Stimulated activated CD4-positive, alpha-beta T cell treated with anti-CD3 and anti-CD28 coated beads, Interleukin-1b, Interleukin-23, amount 100 ng/mL, for 1 hour (primary cell): ENCODE measurements at places on chromosomes 6 and 20.

DNA sequence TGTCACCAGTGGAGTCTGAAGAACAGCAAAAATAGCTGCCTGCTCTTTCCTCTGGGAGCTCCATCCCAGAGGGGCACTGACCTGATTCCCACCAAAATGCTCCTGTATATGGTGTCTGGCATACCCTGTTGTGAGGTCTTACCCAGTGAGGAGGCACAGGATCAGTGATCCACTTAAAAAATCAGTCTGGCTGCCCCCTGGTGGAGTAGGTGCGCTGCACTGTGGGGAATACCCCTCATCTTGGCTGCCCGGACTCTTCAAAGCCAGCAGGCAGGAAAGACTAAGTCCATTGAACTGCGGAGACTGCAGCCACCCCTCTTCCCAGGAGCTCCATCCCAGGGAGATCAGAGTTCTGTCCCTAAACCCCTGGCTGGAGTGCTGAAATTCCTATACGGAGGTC is 230.9 kb upstream of the HTR1E start:
- DNase-seq = no peak

GRCh38 chr6:68697394-68697793 is 62.3 kb downstream of the ADGRB3 start:
- DNase-seq = no peak

DNA sequence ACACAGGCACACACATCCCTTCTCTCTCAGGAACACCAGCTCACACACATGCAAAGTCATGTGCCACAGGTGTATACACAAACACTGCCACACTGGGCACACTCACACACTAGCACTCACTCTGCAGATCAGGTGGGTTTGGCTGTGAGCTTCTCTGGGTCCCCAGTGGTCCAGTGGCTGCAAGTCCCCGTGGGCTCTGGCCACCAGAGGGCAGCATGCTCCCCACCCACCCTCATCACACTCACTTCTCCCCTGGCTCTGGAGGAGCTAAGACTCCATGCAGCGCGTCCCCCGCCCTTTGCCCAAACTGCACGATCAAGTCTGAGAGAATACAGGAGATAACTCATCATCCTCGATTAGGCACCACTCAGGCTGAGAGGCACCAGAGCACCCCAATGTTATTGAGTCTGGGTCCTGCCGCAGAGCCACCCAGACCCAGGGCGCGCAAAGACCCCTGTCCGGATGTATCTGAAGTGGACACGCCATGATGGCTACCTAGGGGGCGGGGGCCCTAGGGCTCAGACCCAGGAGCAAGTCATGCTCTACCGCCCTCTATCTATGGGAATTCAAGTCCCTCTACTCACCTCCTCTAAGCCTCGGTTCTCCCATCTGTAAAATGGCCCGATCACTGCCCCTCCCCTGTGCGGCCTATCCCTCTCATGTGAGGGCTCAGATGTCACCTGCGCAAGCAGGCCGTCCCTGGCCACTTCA is 90.5 kb downstream of the GRM4 start:
- DNase-seq = peak; percentile 18

DNA sequence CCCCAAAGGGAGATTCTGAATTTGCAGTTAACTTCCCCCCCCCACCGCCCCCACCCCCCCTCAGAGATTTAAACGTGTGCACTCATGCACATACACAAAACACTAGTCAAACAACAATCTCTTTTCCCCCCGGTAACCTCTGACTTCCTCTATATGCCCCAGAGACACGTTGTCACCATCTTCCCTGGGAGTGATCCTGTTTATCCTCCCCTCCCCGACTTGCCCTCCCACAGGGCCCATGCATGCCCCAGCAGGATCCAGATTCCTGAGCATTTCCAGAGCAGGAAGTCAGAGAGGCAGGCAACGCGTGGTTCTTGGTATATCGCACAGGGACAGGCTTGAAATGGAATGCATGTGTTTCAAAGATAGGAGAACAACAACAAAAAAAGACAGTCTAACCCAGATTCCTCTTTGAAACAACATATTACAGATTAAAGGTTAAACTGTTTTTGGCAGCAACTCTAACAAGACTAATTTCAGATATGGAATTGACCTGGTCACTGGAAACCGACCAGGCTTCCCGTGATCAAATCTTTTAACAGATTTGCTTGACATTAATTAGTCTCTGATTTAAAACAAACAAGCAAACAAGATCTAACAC is 1.3 kb downstream of the BLCAP start:
- DNase-seq = no peak

DNA sequence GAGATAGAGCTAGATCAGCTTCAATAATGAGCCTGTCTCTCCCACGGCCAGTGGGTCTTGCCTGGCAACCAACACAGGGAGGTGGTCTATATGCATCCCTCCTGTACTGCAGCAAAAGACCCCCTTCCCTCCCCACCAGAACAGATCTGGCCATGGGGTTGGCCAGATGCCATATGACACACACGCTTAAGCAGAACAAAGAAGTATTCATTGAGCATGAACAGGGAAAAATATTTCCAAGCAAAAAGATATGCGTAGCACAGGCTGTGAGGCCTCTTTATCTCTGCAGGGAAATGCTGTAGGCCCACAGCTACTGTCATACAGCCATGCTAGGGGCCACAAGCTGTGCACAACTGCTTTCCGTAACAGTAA is 73.4 kb upstream of the NRSN1 start:
- no peak for DNase-seq

DNA sequence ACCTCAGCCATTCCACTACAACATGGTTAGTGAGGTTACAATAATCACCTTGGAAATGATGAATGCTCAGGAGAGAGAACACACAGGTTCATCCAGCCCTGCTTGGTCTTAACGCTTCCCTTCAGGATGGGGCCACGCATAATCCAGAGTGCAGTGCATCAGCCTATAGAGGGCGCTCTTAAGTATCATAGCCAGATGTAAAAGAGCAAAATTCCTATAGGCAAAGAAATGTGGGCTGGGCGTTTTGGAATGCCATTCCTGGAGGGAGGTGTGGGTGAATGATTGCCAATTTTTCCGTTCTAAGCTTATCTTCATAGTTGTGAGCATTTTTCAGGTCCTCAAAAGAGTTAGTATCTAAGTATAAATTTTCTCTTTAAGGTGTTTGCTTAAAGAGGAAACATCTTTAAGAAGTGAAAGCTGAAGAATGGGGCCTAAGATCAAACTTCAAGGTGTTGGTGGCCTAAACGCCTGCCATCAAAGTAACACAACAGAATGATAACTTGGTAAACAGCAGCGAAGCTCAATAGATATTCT is 1.8 kb downstream of the RIPOR2 start:
- no peak for DNase-seq

DNA sequence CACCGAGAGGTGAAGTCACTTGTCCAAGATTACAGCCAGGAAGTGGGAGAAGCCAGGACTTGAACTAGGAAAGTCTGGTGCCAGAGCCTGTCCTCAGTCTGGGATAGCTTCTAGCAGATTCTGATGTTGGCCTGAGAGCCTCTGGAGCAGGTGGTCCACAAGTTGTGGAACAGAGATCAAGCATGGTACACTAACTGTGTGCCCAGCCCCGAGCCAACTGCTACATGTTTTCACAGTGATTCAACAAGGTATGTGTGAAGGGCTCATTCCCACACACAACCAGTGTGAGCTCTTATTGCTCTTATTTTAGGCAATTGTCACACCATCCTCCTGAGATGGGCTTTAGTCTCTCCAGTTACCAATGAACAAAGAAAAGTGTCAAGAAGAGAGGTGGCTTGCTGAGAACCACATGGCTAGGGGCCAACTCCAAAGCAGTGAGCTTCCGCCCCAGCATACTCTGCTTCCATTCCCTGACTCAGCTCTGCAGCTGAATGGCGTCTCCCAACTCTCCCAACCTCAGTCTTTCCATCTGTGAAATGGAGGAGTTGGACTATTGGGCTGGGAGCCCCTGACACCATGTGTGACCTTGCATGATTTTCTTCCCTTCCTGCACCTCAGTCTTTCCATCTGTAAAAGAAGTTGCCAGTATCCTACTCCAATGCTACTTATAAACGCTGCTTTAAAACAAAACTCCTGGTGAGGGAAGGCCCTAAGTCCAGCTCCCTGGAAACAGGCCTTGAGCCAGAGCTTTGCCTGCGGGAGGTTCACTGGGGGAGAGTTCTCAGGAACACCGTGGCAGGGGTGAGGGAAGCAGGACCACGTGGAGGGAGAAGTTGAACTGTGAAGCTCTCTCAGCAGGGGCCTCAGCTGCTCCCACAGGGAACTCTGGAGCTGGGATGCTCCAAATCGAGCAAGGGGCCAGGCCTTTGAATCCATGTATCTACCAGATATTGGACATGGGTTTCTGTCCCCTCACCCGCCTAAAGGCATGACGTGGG is 40.9 kb downstream of the CDH22 start:
- DNase-seq = no peak

- no peak for DNase-seq
Measured at GRCh38 chr6:168692193-168692914, 251.4 kb downstream of the SMOC2 start.

DNA sequence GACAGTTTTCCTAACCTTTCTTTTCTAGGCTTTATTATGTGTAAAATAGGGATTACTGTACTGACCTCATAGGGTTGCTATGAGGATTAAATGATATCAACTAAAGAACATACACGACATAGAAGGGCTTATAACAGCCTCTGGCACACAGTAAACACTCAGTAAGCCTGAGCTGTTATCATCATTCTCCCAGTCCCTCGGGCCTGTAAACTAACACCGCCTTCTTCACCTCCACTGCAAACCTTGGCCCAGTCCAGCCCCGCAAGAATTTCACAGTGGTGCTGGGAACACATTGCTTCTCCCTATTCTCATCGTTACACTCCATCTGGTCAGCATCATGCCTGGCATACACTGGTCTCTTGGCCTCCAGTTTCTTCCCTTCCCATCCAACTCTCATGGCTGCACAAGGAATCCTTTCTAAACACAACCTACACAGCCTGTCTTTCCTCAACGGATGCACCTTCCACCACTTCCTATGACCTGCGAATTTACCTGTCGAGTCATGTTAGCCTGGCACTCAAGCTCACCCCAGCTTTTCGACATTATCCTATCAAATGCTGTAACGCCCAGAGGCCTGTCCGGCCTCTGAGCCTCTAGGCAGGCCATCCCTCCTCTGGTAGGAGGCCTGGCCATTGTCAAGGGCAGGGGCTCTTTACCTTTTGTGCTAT is 92.1 kb downstream of the FYN start:
- no peak for DNase-seq

DNA sequence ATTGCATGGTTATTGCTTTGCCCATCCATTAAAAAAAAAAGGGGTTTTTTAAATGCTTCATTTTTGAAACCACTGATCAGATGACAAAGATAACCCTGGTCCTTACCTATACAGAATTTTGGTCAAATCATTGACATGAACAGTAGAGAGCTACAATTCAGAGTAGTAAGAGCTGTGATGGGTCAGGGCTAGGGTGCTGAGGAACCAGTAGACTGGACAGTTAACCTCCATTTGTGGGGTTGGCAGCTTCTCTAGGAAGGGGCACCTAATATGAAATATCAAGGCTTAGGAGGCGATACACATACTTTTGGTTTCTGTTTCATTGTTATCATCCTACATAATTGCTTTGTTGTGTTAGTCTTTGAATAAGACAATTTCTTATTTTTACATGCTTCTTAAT is 55.1 kb downstream of the ORC3 start:
- DNase-seq = no peak

GRCh38 chr20:25538838-25539665 is 46.3 kb downstream of the NINL start:
- DNase-seq = no peak

GRCh38 chr6:154649721-154650120 is 83.5 kb upstream of the SCAF8 start:
- DNase-seq = no peak

GRCh38 chr6:112258642-112259336 is 4.4 kb upstream of the LAMA4 start:
- DNase-seq = no peak

- no peak for DNase-seq
Measured at GRCh38 chr6:13504611-13505344, 17.4 kb upstream of the GFOD1 start.

- DNase-seq = no peak
Measured at GRCh38 chr6:28353981-28354676, 4.4 kb downstream of the ZKSCAN3 start.

DNA sequence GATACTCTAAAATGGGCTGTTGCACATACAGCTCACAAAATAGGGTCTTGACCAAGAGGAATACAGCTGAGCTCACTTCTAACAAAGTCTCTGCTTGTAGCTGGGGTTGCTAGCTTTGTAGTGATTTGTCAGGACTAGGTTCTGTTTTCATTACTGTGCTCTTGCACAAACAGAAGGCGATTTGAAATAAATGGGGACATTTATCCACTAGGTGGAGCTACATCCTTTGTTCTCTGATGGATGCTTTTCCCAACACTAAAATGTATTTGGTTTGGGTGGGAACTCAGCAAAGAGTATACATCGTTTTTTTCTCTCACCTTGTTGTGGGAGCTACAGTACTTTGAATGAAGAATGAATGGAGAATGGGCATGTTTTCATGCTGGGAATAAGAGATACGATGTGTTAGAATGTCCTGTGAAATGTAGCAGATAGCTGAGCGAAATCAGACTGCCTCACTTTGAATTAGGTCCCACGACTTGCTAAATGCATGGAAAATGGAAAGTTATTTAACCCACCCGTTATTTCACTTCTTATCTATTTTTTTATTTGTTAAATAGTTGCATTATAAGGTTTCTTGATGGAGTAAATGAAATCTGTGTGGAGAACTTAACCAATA is 494.7 kb upstream of the MAP3K7 start:
- no peak for DNase-seq

DNA sequence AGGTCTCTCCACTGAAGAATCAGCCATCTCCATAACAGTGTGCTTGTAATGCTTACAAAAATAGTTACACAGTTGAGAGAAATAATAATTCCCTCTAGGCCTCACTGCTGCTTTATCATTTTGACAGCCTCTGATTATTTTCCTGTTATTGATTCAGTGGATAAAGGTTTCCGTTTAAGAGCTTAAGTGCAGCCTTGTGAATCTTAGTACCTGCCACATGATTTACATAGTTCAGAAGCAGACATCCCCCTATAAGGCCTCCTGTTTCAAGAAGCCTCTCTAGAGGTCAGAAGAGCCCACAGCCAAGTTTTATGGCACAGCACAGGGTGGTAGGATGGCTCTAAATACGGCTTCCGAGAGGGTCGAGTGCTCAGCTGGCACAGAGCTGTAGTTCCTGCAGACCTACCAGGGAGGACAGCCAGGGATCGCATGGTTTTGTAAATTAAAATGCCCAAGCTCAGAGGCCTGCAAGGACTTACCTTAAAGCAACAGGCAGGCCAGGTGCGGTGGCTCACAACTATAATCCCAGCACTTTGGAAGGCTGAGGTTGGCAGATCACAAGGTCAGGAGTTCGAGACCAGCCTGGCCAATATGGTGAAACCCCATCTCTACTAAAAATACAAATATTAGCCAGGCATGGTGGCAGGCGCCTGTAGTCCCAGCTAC is 17.6 kb upstream of the PYGB start:
- no peak for DNase-seq

- no peak for DNase-seq
Measured at GRCh38 chr20:17391127-17391771, 139.9 kb downstream of the BFSP1 start.

DNA sequence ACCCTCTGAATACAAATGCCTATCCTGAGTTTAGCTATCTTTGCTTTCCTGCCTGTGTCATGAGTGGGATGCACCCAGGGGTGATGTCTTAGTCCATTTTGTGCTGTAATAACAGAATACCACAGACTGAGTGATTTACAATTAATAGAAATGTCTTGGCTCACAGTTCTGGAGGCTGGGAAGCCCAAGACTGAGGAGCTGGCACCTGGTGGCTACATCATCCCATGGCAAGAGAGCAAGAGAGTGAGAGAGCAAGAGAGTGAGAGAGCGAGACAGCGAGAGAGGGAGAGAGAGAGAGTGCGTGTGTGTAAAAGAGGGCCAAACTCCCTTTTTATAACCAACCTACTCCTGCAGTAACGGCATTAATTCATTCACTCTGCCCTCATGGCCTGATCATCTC is 76.8 kb downstream of the PRDM1 start:
- DNase-seq = no peak

- no peak for DNase-seq
Measured at GRCh38 chr6:155645325-155645724, 189.7 kb upstream of the NOX3 start.
